ENCODE measurements at places on chromosomes 4 and X.

GRCh38 chrX:48522291-48522690 lies 683 bp downstream of the EBP start:
- DNase-seq = no peak

- DNase-seq = no peak
Observed at GRCh38 chr4:185524888-185525863, 10.1 kb downstream of the PDLIM3 start.

- DNase-seq = no peak
Observed at GRCh38 chr4:58551676-58552075, 1441.5 kb upstream of the IGFBP7 start.

- peak; percentile 41 for DNase-seq
Observed at GRCh38 chr4:38672074-38672396, 8.0 kb downstream of the KLF3 start.

- DNase-seq = no peak
Observed at GRCh38 chr4:38873290-38873944, 5.8 kb downstream of the FAM114A1 start.

DNA sequence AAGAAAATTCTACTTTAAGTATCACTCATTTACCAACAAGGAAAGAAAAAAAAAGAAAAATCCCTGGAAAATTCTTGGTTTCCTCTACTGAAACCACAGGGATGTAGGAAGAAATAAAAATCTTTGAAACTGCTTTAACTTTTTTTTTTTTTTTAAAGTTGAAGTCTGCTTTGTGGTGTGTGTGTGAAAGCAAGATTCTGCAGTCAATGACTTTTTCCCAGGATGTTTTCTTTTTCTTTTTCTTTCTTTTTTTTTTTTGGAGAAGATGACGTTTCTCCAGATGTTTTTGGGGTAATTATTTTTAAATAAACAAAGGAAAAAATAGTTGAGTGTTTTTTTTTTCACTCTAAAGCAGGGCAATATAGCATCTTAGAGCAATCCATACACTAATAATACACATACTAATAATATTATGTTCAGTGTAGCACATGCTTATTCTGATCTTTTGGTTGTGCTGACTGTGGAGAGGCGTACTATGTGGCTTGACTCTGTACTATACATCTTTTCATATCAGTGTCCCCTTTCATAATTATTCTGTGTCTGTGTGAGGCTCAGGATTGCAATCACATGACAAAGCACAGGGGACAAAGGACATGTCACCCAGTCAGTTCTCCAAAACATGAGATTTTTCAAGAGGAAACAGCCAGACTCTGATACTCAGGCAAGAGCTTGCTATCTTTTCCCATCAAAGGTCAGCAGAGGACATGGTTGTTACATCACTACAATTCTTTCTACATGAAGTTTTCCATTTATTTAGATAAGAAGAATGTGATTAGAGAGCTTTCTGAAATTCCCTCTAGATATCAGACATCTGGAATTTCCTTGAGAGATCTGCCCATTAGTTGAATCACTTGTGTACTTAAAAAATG lies 111.0 kb downstream of the PDE5A start:
- no peak for DNase-seq

DNA sequence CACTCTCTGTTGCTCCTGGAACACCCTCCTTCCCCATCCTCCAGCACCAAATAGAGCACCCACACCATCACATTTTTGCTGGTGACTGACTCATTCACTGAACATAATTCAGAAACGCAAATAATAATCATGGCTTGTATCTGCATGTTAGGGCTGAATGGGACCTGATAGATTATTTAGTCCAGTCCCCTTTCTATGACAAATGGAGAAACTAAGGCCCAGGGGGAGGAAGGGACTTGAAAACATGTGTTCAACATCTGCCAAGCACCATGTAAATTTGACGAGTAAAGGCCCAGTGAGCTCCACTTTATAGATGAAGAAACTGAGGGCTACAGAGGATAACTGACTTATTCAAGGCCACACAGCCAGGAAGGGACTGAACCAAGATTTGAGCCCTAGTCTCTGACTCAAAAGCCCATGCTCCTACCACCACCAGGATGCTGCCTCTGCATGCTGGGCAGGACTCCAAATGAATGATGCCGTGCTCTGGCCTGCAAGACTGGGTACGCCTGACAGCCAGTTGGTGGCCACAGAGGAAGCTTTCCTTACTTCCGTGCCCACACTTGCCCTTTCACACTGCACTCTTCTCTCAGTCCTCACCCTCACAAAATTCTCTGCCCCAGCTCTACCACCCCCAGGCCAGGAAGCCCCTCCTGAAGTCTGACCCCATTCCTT lies 133.3 kb upstream of the PJA1 start:
- no peak for DNase-seq

GRCh38 chrX:77070202-77070918 lies 376.8 kb upstream of the FGF16 start:
- no peak for DNase-seq

GRCh38 chr4:41594432-41594831 lies 56.5 kb downstream of the LIMCH1 start:
- DNase-seq = no peak

DNA sequence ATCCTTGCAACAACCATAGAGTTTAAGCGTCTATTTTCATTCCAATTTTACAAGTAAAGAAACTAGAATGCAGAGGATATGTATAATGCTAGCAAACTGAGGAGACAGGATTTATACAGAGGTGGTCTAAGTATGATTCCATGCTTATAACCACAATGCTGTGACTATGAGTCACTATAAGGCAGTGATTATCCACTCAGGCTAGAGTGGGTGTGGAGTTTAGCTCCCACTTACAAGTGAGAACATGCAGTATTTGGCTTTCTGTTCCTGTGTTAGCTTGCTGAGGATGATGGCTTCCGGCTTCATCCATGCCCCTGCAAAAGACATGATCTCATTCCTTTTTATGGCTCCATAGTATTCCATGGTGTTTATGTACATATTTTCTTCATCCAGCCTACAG lies 41.6 kb upstream of the EDA2R start:
- DNase-seq = no peak

- DNase-seq = no peak
Observed at GRCh38 chr4:6093671-6094070, 75.4 kb upstream of the C4orf50 start.

- DNase-seq = no peak
Observed at GRCh38 chr4:16011173-16011572, 48.2 kb upstream of the FGFBP2 start.

DNA sequence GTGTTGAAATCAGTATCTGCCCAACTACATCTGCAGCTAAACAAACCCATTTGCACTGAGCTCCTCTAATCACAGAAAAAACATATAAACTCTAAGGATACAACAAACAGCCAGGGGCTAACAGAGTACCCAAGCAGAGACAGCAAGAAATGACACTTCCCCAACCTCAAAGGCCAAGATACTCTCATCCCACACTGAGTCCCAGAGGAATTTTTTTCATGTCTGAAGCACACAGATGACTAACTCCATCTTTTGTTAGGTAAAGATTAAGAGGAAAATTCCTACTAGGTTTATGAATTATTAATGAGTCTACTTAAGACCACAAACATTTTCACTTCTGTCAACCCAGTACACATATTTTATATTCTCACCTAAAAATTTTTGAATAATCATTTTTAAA lies 31.6 kb downstream of the SEPSECS start:
- DNase-seq = no peak

DNA sequence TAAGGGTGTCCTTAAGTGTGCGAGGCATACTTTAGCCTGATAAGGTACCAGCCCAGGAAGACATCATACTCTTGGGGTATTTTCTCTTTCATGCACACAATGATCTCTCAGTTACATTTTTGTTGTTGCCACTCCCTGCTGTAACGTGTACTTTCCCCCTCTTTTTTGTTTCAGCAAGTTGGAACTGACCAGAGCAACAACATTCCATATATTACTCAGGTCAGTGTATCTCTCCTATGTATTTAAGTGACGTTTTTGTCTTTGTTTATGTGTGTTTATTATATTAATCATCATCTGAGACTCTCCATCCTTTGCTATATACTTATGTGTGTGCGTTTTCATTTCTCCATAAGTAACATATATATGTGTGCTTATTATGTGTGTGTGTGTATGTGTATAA lies 71.3 kb upstream of the VBP1 start:
- DNase-seq = no peak

- no peak for DNase-seq
Observed at GRCh38 chr4:59848457-59848856, 1351.7 kb upstream of the ADGRL3 start.

DNA sequence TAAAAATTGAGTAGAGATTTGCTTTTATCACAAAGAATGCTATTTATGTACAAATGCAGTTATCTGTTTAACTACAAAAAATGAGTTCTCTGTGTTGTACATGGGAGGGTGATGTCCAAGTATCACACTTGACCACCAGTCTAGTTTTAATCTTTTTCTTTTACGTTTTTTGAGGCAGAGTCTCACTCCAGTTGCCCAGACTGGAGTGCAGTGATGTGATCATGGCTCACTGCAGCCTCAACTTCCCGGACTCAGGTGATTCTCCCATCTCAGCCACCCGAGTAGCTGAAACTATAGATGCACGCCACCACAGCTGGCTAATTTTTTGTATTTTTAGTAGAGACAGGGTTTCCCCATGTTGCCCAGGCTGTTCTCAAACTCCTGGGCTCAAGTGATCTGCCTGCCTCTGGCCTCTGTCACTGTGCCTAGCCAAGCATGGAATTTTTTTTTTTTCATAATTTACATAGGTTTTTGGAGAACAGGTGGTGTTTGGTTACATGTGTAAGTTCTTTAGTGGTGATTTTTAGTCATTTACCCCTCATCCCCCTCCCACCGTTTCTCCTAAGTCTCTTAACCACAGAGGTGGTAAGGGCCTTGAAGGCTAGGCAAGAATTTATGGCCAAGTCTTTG lies 47.9 kb upstream of the RPA4 start:
- DNase-seq = no peak

GRCh38 chr4:2768921-2769336 lies 12.8 kb upstream of the TNIP2 start:
- DNase-seq = no peak

GRCh38 chr4:2253160-2254084 lies 8.5 kb downstream of the MXD4 start:
- DNase-seq = no peak

DNA sequence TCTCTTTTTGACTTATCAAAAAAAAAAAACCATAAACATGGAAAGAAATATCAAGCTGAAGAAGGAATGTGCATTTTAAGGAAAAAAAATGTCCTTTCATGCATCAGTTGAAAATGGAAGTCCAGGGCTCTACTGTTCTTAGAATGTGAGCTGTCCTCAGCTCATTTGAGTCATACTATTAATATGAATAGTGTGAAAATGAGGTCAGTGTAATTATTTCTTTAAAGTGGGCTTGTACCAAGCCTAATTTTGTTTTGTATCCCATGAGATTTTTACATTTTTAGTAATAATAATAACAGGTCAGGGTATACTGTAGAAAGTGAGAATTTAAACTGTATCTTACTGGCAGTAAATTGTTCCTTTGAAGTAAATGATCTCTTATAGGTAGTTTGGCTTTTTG lies 148.5 kb downstream of the NAA11 start:
- no peak for DNase-seq

DNA sequence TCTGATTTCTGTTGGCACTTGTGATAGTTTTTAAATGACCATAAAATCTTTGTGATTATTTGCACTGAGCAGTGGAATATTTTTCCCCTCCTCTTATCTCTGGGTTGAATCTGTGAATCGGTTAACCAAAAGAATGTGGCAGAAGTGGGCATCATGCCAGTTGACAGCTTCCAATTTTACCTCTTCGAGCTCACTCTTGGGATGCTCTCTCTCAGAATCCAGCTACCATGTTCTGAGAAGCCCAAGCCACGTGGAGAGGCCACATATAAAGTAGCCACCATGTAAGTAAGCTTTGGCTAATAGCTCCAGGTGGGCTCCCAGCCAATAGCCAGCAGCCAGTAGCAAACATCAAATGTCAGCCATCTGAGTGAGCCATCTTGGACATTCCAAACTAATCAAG lies 12.9 kb upstream of the WDR19 start:
- no peak for DNase-seq

Data from ovary (tissue), 10 donors.